Stomach (tissue), 19 donors: ENCODE measurements at places on chromosomes 4 and X.

DNA sequence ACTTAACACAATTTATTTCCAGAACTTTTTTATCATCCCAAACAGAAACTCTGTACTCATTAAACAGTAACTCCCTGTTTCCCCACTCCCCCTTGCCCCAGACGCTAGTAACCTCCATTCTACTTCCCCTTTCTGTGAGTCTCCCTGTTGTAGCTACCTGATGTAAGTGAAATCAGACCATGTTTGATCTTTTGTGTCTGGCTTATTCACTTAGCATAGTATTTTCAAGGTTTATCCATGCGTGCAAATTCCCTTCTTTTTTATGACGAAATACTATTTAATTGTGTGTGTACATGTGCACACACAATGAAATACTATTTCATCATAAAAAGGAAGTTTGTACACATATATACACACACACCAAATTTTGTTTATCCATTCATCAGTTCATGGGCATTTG is 5.2 kb downstream of the PKD2 start:
- DNase-seq: no peak

DNA sequence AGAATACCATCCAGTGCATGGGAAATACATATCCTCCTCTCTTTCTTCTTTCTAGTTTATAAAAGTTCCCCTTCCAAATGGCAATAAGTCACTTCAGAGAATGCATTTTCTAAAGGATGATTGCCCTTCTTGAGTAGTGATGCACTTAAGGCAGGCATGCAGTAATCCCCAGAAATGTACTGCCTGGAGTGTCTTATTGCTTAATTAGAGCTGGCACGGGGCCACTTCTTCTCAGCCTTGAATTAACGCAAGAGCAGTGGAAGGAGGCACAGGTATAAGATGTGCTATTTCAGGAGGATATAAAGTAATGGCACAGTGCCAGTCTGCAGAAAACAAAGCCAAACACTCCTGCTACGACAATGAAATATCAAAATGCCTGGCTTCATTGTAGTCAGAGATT is 371.4 kb upstream of the FAM241A start:
- peak; percentile 32 for DNase-seq

DNA sequence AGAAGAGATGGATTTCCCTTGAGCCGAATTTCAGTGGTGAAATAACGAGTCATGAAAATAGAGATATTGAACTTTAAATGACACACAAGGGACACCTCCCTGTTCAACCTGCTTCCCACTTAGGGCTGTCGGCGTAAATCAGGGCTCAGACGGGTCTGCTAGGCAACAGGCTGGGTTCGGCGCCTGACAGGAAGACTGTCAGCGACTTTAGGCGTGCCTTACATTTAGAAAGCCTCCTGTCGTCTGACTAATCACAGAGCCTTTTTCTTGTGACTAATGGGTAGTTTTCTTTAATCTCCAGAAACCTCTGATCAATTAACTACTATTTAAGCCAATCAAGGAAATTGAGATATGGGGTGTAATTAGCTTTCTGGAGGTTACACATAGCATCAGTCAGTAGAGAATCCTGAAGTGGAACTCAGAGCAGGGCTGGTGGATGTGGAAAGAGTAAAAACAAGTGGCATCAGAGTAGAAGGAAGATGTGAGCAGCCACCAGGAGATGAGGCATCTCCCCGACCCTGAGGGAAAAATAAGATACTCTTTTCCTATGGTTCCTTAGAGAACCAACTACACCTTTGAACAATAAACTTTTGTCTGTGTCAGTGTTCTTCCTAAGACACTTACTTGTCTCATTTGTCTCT is 86.2 kb upstream of the HS3ST1 start:
- DNase-seq: no peak

GRCh38 chrX:71438750-71439149 is 72.6 kb downstream of the TAF1 start:
- no peak for DNase-seq

GRCh38 chr4:165364452-165365080 is 14.2 kb upstream of the CPE start:
- no peak for DNase-seq
